Naive thymus-derived CD4-positive, alpha-beta T cell (primary cell): ENCODE measurements at places on chromosomes 1 and 21. TPM values are rescaled to one million over a fixed set of nuclear protein-coding genes. Genes with fewer than 3 reads are reported as not detected.
A peak's percentile ranks its signal among the peaks of the same experiment; 100 is the strongest.

DNA sequence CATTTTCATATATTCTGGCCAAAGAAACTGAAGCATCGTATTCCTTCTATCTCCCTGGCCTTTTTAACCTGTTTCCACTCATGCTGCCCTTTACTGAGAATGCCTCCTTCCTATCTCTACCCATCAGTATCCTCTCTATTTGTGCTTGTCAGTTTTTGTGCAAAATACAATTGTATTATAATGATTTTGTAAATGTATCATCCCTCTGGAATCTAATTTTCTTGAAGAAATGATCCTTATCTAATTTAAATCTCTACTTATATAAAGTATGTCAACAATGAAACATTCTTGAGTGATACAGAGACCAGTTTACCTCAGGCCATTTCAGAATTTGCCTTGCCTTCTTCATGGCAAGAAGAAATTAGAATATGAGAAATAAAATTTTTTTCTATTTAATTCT is 59.0 kb upstream of the TEKT2 start:
- DNase-seq: no peak

FCN3 gene
- not detected for total RNA-seq

NR1I3 gene
- not detected for total RNA-seq

GRCh38 chr1:224127925-224128819 is 14.3 kb downstream of the FBXO28 start:
- no peak for DNase-seq

HTR6 gene
- 0.54 TPM for total RNA-seq

DNA sequence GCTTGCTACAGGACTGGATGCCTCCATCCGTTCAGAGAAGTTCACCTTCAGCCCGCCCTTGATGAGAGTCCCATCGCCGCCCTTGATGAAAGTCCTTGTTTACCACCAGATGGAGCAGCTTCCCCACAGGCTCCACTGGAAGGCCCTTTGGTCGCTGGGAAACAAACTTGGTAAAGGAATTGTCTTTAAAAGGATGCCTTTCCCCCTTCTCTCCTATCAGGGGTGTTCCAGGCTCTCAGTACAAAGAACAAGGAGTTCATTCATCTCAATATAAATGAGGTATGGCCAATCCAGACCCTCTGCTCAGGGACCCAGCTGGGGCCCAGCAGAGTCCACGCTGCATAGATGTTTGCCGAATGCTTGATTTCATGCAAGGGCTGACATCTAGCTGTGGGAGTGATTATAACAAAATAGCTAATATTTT is 50.8 kb downstream of the CAPN9 start:
- DNase-seq: no peak

MRPS6 gene
- 87.9 TPM for total RNA-seq

- DNase-seq: no peak
These were observed 223.0 kb downstream of the PBX1 start for GRCh38 chr1:164781972-164782371.

RUNX1 gene
- 85.1 TPM for total RNA-seq

- peak; percentile 26 for DNase-seq
These were observed at the start of gene UBE2Q1 for GRCh38 chr1:154557939-154558719. Gene UBE2Q1, minus strand, starts transcription at chr1:154558662. Its CDS starts 109 bp downstream, at chr1:154558553.

DNA sequence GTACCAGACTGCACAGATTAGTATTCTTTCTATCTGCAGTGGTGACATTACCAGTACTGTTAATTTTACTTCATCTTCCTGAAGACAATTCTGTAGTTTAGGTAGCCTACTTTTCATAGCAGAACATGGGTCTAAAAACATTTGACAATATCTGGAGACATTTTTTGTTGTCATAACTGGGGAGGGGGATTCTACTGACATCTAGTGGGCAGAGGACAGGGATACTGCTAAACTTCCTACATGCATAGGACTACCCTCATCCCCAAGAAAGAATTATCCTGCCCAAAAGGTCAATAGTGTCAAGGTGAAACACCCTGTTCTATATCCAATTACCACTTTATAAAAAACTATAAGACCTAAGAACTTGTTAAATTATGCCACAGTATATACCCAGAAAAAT is 3.4 kb upstream of the ARHGAP29 start:
- DNase-seq: no peak

CCDC181 gene
- not detected for total RNA-seq

DNA sequence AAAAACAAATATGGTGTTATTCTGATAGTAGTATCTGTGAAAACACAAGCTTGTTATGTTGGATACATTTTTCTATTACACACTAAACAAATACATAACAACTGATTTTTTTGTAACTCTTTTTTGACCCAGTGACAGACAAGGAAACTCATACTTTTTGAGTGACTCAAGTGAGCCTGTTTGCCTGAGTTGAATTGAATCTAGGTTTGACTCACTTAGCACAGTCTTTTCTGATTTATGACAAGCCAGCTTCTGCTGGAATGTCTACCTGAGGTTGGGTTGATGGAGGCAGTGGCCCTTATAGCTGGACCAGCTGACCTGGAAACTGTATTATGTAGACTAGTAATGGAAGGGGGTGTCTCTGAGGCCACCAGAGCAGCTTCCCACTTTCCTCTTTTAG is 4.2 kb upstream of the CLCA4 start:
- no peak for DNase-seq

COL16A1 gene
- not detected for total RNA-seq

DNA sequence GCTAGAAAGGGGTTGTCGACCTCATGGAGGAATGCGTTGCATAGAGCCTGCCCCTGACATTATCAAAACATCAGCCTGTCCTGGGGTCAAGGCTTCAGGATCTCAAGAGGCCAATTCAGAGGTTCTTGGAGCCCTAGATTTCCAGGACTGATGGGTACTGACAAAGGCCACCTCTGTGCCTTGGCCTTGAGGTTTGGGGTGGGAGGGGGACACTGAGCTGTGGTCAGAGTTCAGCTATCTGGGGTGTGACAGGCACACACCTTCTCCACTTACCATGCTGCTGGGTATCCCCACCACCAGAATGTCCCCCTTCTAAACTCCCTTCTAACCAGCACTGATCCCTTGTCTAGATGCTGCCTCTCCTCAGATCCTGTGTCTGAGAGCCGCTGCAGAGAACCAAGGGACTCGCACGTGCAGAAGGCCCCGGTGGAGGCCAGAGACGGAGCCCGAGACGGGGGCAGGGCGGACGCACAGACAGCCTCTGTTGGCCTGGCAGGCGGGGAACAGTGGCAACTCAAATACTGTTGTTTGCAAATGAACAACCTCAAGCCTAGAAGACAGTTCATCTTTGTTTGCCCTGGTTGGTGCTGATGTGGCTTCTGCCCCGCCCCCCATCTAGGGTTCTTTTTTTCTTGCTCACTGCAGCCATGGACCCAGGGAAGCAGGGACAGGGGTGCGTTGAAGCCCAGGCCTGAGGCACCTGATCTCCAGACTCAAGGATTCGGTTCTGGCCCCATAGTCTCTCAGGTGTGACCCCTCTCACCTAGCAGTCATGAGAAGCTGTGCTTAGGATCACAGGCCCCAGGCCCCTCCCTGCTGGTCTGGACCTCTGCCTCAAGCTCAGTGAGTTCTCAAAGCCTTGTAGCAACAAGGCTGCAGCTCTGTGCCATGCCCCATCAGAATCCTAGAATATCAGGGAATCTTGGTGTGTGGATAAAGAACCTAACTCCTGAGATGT is 28.1 kb upstream of the CSF1 start:
- no peak for DNase-seq

ITLN2 gene
- not detected for total RNA-seq

DIRAS3 gene
- total RNA-seq: not detected

DNA sequence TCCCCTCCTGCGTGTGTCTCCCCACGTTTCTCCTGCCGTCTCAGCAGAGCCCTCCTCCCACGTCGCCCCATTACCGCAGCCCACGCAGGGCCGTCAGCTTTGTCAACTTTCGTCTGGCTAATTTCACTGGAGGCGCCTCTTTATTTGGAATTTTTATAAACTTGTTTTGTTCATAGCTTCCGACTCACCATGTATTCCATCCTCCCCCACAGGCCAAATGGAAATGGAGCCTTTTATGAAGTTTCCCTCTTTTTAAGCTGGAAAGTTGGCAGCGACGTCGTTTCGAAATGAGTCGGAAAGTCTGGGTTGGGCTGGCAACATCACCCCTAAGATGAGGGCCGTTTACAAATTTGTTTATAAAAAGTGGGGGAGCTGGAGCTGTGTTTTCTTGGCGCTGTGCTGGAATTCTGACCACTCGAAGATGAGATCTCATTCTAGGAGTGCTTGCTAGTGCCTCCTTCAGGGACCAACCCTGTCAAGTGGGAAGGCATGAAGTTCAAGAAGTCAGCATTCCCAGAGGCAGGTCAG is 23.7 kb upstream of the SLC45A1 start:
- no peak for DNase-seq

S100A14 gene
- not detected for total RNA-seq

TBX19 gene
- total RNA-seq: 1.8 TPM
